ENCODE measurements at places on chromosomes 12 and 14.

DNA sequence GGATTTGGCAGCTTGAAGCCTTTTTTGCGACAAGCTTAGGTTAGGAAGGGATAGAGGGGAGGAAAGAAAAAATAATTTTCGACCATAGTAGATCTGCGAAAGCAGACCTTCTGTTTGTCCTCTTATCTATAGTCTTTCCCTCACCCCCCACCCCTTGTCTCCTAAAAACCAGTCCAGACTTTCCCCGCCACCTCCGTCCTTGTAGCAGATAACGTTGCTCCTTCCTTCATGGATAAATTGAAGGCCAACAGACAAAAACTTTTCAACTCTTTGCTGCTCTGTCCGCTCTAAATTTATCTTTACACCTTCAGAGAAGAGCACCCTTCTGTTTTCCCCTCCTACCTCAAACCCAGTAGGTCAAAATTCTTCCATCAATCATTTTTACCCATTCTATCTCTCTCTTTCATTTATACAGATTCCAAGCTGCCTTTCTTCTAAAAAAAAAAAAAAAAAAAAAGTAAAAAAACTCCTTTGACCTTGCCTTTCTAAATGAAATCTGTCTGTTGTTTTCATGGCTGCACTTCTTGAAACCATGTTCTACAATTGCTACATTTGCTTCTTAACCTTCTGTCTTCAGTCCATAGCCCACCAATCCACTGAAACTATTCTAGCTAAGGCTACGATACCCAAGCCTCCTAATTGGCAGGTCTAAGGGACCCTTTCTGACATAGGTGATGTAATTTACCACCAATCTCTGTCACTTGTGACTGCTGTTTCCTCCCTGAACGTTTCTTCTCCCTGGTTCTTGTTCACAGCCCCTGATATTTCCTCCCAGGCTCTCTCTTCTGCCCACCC lies 11.1 kb upstream of the NEMF start:
- DNase-seq, result no peak

DNA sequence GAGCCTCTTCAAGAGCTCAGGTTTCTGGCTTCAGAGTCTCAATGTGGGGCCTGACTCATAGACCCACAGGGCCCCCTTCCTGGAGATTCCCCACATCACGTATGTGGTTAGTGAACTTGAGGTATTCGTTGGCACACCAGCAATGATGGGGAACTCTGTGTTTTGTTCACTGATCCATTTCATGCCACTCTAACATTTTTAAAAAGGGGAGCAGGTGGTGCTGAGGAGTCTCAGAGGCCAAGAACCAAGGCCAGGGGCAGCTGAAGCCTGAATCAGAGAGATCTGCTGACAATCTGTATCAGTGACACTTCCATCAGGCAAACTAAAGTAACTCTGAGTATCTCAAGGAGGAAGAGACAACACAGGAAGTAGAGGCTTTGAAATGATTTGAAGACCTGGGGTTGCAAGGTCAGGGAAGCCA lies 323.4 kb downstream of the VRK1 start:
- DNase-seq, result no peak

GRCh38 chr12:64796205-64796845 lies 28.1 kb upstream of the TBC1D30 start:
- peak; percentile 30 for DNase-seq

DNA sequence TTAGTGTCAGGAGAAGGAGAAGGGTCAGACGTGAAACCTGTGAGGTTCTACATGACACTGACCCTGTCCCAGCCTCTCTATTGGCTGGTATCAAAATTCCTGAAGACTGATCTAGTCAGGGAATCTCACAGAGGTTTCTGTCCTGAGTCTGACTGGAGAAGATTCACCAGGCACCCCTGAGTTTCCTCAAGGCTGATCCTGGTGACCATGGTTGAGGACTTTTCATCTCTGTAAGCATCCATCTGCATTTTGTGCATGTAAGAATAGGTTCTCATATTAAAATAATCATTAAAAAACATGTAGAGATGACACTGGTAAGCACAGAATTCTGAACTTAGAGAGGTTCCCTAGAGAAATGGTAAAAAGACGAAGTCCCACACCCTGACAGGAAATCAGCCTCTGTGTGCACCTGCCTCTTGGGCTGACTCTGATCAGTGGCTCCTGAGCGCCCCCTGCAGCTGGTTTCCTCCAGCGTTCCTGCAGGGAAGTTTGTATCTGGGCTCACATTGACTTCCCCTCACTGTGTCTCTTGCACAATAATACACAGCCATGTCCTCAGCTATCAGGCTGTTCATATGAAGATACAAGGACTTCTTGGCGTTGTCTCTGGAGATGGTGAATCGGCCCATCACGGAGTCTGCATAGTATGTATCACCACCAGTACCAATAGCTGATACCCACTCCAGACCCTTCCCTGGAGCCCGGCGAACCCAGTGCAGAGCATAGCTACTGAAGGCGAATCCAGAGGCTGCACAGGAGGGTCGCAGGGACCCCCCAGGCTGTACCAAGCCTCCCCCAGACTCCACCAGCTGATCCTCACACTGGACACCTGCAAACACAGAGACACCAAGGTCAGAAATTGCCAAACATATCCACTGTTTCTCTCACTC lies 991.9 kb downstream of the TMEM121 start:
- no peak for DNase-seq

DNA sequence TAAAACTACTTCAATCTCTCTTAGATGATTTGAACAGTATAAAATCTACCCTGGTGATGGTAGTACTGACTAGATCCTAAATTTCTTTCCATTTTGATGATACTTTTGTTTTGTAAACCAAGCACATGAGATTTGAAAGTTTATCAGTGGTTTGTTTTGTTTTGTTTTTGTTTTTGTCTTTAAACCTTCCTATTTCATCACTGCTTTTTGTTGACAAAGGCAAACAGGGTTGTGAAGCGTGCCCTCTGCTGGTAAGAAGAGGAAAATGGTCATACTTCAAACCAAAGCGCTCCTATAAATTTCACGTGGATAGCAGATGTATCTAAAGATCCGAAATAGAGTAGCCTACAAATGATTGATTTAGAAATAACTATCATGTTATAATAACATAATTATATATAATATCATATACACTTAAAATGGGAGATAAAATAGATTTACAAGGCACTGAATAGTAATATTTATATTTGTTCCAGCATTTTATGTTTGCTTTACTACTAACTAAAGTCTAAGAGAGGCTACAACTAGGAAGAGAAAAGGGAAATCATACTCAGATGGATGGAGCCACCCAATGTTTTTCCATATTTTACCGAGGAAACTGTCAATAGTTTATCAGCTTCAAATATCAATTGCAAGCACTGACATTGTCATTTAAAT lies 254.0 kb upstream of the USP15 start:
- peak; percentile 19 for DNase-seq

DNA sequence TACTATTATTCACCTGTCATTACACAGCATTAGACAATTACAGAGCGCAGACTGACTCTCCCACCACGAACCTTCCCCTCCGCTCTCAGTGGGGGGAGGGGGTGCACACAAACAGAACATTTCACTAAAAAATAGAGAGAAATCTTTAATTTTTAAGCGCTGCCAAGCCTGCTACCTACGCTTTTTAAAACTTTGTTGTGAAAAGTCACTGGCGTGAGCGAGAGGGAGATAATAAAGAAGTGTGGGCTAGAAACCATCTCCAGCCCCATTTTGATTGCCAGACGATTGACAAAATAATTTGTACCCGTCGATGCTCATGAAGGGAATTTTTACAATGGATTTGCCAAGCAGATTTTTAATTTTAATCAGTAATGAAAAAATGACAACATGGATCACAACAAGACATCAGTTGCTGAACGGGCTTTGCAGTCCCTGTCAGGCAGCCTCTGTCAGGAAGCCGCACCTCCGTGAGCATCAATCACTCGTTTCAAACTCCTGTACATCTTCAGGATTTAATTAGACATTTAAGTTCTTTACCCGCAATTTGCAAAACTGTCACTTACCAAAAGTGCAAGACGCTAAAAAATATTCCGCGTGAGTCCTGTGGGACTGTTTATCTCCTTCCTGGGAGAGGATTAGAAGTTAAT lies 209.1 kb downstream of the BCL11B start:
- DNase-seq, result no peak

DNA sequence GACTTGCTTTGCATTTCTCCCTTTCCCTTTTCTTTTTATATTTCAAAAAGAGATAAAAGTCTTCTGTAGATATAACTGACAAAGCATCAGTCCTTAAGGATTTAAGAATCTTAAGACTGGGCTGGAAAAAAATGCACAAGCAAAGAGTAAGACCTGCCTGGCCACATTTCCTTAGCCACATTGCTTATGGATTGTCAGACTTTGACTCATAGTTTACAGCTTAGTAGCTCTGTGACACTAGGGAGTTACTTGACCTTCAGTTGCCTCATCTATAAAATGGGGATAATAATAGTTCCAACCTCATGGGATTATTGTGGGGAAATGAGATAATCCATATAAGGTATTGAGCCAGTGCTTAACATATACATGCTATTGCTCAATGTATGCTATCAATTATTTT lies 66.4 kb upstream of the STK38L start:
- no peak for DNase-seq

DNA sequence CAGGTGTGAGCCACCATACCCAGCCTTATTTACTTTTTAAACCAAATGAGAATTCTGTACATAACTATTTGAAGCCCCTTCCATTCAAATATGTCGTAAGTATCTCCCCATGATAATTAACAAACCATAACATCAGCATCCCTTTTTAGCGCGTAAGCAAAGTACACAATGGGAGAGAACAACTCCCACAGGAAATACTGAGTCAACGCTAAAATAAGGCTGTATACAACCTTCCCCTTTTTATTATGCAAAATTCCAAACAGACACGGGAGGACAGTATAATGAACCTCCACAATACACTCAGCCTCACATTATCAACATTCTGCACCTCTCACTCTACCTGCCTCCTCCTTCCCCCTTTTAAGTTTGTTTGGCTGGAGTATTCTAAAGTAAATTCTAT lies 73.5 kb downstream of the CCDC88C start:
- no peak for DNase-seq

DNA sequence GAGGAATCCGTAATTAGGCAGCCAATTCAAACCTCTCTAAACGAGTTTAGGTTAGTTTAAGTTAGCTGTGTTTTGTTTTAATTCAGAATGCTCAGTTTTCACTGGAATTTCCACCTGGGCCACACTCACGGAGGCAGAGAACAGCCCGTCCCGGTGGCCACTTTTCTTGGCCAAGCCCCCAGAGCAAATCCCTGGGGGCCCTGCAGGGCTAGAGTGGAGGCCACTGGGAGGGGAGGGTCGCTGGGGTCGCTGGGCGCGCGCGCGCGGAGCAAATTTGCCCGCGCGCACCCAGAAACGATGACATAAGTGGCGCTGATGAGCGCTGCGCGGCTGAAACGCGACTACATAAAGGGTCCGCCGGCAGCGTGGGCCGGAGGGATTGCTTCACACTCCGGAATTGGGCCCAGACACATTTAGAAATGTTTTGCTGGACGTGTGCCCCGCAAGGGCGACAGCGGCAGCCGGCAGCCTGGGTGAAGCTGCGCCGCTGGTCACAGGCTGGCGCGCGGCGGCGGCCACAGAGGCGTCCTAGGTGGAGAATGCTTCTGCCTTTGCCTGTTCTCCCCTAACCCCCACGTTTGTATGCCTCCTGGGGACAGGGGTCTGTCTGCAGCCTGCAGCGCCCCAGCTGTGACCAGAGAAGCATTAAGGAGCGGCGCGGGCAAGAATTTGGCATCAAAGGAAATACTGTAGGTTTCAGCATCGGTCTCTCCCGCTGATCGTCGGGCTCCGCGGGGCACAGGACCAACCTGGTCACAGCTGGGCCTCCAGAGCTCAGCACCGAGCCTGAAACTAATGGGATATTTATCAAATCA lies 37.9 kb upstream of the TBX5 start:
- DNase-seq, result no peak

DNA sequence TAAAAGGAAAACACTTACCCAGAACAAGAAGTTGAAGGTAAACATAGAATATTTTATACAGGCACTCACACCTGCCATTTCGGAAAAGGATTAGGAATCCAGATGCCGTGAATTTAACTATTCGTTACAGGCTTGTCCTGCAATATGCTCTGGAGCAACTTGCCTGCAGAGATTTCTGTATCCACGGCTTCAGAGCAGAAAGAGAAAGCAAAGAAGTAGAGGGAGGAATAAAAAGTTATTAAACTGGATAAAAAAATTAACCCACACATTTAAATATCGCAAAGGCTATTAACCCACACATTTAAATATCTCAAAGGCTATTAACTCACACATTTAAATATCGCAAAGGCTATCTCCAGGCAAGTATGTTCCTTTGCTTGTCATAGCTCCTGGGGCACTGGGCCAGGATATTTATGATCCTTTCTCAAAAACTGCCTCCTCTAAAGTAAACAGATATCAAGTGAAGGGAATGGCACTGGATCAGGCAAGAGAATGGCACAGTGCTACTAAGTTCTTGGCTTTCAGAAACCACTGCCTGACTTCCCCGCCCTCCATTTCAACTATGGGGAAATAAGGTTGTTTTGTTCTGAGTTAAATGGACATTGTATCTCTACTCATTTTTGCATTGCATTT lies at the start of gene TSPAN8:
Gene TSPAN8 (minus strand): TSS at position 399 of the 633 bp plus-strand sequence. CDS start 321 bp downstream, at position 78.
- DNase-seq, result no peak

DNA sequence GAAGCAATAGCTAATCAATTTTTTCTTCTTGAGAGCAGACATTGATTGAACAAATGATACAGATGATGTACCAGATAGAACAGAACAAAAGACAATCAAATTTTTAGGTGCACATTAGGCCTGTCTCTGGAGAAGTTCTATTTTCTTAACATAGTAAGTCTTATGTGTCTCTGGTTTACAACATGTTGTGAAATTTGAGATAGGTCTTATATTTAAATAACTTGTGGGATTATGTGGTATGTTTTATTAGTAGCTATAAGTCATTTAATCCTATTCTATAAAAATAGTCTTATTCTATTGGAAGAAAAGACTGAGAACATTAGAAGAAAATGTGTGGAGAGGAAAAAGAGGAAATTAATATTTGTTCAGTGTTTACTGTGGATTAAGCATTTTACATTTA lies 358.0 kb downstream of the ATP23 start:
- DNase-seq, result no peak

DNA sequence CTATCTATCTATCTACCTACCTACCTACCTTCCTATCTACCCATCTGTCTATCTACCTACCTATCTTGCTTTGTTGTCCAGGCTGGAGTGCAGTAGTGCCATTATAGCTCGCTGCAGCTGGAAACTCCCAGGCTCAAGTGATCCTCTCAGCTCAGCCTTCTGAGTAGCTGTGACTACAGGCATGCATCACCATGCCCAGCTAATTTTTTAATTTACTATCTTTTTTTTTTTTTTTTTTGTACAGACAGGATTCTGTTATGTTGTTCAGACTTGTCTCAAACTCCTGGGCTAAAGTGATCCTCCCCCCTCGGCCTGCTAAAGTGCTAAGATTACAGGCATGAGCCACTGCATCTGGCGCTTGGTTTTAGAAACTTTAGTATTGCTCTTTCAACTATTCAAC lies 762.4 kb downstream of the SLC6A15 start:
- no peak for DNase-seq

DNA sequence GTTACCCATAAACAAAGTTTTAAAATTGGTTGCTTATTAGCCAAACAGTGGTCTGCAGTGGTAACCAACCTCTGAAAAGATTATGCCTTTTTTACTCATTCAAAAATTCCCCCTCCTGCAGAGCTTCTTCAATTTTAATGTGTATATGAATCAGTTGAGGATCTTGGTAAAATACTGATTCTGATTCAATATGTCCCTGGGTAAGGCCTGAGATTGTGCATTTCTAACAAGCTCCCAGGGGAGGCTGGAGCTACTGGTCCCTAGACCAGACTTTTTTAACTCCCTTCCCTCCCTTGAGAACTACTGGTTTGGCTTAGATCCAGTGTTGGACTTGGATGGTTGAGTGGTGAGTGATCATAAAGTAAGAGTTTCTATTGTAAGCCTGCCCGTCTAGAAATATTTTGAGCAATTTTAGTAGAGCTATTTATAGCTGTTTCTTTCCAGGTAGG lies 90.2 kb downstream of the FUT8 start:
- DNase-seq, result no peak

All from GM19239 (cell line).